ENCODE measurements at places on chromosomes 2 and 18. TPM values are rescaled to one million over a fixed set of nuclear protein-coding genes. Genes with fewer than 3 reads are reported as not detected.

The ALPI gene
- not detected for total RNA-seq

The CCL20 gene
- total RNA-seq = not detected

The CCBE1 gene
- 0.32 TPM for total RNA-seq

The MAP4K3 gene
- 34.1 TPM for total RNA-seq

The REG3G gene
- not detected for total RNA-seq

The TEKT4 gene
- total RNA-seq = not detected

The SNORC gene
- total RNA-seq = not detected

The LHCGR gene
- not detected for total RNA-seq

The CIB4 gene
- total RNA-seq = not detected

The DSC3 gene
- 0.85 TPM for total RNA-seq

The DNAH6 gene
- not detected for total RNA-seq

DNA sequence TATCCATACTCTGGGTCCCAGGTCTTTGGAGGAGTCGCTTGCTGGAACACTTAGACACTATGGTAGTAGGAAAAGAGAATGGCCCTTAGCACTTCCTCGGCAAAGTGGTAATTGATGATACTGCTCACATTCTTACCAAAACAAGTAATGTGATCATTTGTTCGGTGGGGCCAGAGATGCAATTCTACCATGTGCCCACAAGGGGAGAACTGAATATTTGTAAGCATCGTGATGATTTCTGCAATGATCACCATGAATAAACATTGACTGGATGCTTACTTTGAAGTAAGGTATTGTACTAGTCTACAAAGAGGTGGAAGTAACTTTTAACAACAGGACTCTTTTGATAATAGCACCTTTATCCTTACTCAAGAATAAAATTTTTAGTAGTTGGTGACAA lies 109.7 kb downstream of the CD8B2 start:
- no peaks in the 10 kb centered on the region for H3K36me3 ChIP-seq
- no peaks in the 10 kb centered on the region for H3K4me1 ChIP-seq
- DNase-seq = no peak
- no peak overlapping the region for H3K4me3 ChIP-seq

- H3K27ac ChIP-seq = peak overlapping the region; percentile 65
- H3K4me3 ChIP-seq = peak overlapping the region; percentile 85
- peaks cover 3% of the 10 kb centered on the region for H3K4me1 ChIP-seq
- DNase-seq = peak; percentile 43
Measured at GRCh38 chr2:120253021-120253882, 600 bp downstream of the RALB start.

GRCh38 chr18:10928772-10929373 lies 220.5 kb downstream of the PIEZO2 start:
- no peaks in the 10 kb centered on the region for H3K4me1 ChIP-seq
- H3K27me3 ChIP-seq = no peaks in the 10 kb centered on the region

GRCh38 chr18:22683196-22683676 lies 249.9 kb upstream of the RBBP8 start:
- H3K4me3 ChIP-seq = no peak overlapping the region
- H3K27me3 ChIP-seq = no peaks in the 10 kb centered on the region
- H3K27ac ChIP-seq = no peak overlapping the region
- H3K4me1 ChIP-seq = peaks cover 4% of the 10 kb centered on the region

GRCh38 chr2:239495791-239496233 lies 95.0 kb upstream of the HDAC4 start:
- DNase-seq = no peak
- no peak overlapping the region for H3K27ac ChIP-seq
- H3K4me3 ChIP-seq = no peak overlapping the region
- no peaks in the 10 kb centered on the region for H3K36me3 ChIP-seq
- H3K4me1 ChIP-seq = no peaks in the 10 kb centered on the region

DNA sequence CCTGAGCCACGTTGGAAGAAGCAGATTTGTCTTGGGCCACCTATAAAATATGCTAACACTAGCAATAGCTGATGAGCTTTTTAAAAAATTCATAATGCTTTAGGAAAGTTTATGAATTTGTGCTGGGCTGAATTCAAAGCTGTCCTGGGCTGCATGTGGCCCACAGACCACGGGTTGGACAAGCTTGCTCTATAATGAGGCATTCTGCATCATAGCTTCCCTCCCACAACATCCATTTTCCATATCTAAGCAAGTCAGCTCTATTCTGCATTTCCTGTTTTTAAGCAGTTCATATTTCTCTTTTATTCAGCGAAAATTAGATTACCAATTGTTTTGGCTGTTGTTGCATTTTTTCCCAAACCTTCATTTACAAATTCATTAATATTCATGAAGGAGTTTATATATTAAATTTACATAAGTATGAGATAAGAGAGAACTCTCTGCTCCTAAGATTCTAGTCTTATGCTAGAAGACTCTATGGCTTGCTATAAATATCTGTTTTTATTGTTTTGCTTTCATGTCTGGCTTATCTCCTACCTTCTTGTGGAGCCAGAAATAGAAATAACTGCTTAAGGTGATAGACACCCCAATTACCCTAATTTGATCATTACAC lies 114.5 kb upstream of the HNRNPA3 start:
- no peak for DNase-seq
- H3K27me3 ChIP-seq = no peaks in the 10 kb centered on the region
- H3K4me1 ChIP-seq = no peaks in the 10 kb centered on the region
- H3K36me3 ChIP-seq = no peaks in the 10 kb centered on the region
- H3K27ac ChIP-seq = no peak overlapping the region

GRCh38 chr18:7174344-7175095 lies 56.4 kb upstream of the LRRC30 start:
- H3K36me3 ChIP-seq = no peaks in the 10 kb centered on the region
- no peaks in the 10 kb centered on the region for H3K27me3 ChIP-seq
- DNase-seq = no peak
- H3K27ac ChIP-seq = no peak overlapping the region
- no peaks in the 10 kb centered on the region for H3K4me1 ChIP-seq
- H3K4me3 ChIP-seq = no peak overlapping the region

- peaks cover 9% of the 10 kb centered on the region for H3K4me1 ChIP-seq
- H3K4me3 ChIP-seq = no peak overlapping the region
- no peaks in the 10 kb centered on the region for H3K27me3 ChIP-seq
- no peaks in the 10 kb centered on the region for H3K36me3 ChIP-seq
Measured at GRCh38 chr2:163779970-163780597, 44.3 kb upstream of the FIGN start.

DNA sequence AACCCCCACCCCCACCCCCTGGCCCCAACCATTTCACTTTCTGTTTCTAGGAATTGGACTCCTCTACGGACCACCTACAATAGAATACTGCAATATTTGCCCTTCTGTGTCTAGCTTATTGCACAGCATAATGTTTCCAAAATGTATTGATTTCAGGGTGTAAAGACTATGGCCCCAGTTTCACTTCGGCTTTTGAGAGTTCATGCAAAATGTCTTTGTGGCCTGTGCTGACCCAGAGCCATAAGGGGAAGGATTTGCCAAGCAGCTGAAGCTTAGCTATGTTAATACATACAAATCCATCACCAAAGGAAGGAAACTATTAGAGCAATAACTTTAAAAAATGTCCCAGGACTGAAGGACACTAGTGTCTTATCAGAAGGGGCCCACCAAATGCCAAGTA lies 11.2 kb upstream of the ATP9B start:
- H3K4me1 ChIP-seq = no peaks in the 10 kb centered on the region
- no peak overlapping the region for H3K27ac ChIP-seq
- no peak for DNase-seq
- H3K36me3 ChIP-seq = no peaks in the 10 kb centered on the region

DNA sequence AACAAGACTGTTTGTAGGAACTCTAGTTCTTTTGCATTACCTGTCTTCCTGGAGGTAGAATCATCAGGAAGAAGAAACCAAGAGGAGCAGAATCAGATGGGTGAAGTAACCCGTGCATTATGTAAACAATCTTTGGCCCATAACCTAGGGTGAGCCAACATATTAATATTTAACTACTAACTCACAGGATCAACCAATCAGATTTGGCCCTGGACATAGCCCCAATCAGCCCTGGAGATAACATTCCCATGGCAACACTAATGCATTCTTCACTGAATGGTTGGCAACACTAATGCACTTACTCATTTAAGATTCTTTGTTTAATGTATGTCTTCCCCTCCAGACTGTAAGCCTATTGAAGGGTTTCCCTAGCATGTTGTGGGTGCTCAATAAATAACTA lies 72.0 kb upstream of the CTAGE1 start:
- H3K4me3 ChIP-seq = no peak overlapping the region
- H3K4me1 ChIP-seq = no peaks in the 10 kb centered on the region
- no peaks in the 10 kb centered on the region for H3K27me3 ChIP-seq
- no peak for DNase-seq
- H3K27ac ChIP-seq = no peak overlapping the region

GRCh38 chr2:12543076-12543977 lies 173.4 kb upstream of the TRIB2 start:
- DNase-seq = no peak
- no peak overlapping the region for H3K27ac ChIP-seq
- H3K4me1 ChIP-seq = no peaks in the 10 kb centered on the region
- no peaks in the 10 kb centered on the region for H3K36me3 ChIP-seq

GRCh38 chr2:82275599-82275998 lies 1971.0 kb upstream of the LRRTM1 start:
- no peaks in the 10 kb centered on the region for H3K36me3 ChIP-seq
- no peak for DNase-seq
- H3K4me3 ChIP-seq = no peak overlapping the region

GRCh38 chr18:61854578-61855448 lies 38.0 kb downstream of the RNF152 start:
- no peak for DNase-seq
- no peak overlapping the region for H3K4me3 ChIP-seq
- H3K36me3 ChIP-seq = no peaks in the 10 kb centered on the region
- no peaks in the 10 kb centered on the region for H3K27me3 ChIP-seq
- no peak overlapping the region for H3K27ac ChIP-seq

DNA sequence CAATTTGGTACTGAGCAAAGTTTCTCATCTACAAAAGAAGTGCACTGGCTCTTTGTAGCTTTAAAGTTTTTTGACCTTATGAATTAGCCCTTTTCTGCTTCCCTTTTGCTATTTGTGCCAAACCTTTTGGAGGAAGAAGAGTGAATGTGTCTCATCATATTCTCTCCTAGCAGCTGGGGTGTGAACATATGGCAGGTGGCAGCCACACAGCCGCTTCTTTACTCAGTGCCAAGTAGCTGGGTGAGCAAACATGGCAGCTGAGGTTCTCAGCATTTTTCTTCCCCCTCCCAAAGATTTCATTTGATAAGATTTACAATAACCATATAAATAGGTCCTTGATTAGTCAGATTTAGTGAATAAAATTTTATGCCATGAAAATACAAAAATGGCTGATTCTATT lies 46.7 kb upstream of the STK17B start:
- H3K36me3 ChIP-seq = peaks cover 2% of the 10 kb centered on the region
- no peaks in the 10 kb centered on the region for H3K27me3 ChIP-seq
- no peak overlapping the region for H3K27ac ChIP-seq
- H3K4me1 ChIP-seq = no peaks in the 10 kb centered on the region
- no peak overlapping the region for H3K4me3 ChIP-seq

- no peak overlapping the region for H3K27ac ChIP-seq
- H3K27me3 ChIP-seq = no peaks in the 10 kb centered on the region
- H3K36me3 ChIP-seq = no peaks in the 10 kb centered on the region
- H3K4me3 ChIP-seq = no peak overlapping the region
Measured at GRCh38 chr2:152247337-152247695, 71.8 kb upstream of the STAM2 start.

DNA sequence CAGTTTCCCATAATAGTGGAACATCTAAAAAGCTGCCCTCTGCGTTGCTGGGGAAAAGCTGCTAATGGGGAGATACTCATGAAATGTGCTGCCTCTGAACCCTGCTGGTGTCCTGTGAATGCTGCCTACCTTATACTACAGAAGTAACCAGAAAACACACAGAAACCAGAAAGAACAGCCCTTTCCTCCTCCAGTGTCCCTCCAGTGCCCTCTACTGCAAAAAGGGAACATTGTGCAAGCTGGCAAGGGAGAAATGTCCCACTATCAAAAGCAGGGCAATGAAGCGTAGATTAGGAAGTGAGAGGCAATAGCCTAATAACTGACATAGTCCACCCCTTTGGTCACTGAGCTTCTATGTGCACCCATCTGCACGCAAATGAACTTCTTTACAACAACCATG lies 162.7 kb upstream of the ETAA1 start:
- H3K36me3 ChIP-seq = no peaks in the 10 kb centered on the region
- no peaks in the 10 kb centered on the region for H3K27me3 ChIP-seq
- no peak overlapping the region for H3K27ac ChIP-seq
- H3K4me3 ChIP-seq = no peak overlapping the region
- DNase-seq = no peak
- no peaks in the 10 kb centered on the region for H3K4me1 ChIP-seq

DNA sequence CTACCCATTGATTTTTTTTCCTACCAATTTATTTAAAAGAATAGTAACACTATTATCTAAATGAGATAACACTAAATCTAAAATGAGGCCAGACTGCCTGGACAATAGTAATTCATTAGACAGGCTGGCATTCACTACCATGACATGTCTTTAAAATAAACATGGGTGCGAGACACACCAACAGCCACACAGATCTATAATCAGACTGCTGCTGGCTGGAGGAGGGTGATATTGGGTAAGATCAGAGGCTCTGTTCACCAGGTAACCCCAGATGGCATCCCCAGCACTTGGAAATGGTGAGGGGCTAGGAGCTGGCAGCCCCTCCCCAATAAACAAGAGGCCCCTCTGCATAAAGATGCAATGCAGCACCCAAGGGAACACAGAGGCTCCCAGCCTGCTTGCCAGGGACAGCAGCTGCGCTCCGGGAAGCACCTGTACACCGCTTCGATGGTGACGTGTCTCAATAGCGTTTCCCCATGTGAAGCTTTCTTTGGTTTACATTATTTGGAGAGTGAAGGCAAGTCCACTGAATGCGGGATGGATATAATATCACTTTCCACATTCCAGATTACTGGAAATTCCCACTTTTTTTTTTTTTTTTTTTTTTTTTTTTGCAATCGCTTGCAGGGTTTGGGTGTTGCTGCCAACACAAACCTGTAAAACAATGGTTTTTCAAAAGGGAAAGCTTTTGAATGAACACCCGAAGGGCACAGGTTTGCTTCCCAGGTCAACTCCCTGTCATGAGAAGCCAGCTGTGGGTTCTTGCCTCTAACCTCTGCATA lies 159.0 kb downstream of the ZNF516 start:
- H3K4me3 ChIP-seq = no peak overlapping the region
- H3K27me3 ChIP-seq = no peaks in the 10 kb centered on the region
- no peaks in the 10 kb centered on the region for H3K4me1 ChIP-seq
- no peak overlapping the region for H3K27ac ChIP-seq
- DNase-seq = no peak
- no peaks in the 10 kb centered on the region for H3K36me3 ChIP-seq

DNA sequence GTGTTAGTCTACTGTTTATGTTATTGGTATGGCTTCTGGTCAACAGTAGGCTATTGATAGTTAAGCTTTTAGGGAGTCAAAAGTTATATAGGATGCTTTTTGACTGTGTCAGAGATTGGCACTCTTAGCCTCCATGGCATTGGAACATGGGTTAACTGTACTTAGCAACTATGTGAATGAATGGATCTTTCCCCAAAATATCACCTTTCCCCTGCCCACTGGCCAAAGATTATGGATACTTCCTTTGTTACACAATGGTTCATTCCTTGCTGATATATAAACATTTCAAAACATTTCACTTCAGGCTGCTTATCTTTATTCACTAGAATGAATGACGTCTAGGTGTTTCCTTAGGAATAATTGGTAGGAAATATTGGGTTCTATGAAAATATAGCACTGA lies 62.1 kb upstream of the DOCK10 start:
- no peaks in the 10 kb centered on the region for H3K27me3 ChIP-seq
- no peak for DNase-seq
- no peak overlapping the region for H3K27ac ChIP-seq
- H3K36me3 ChIP-seq = no peaks in the 10 kb centered on the region

GRCh38 chr2:33130054-33130447 lies 183.3 kb downstream of the LTBP1 start:
- H3K36me3 ChIP-seq = no peaks in the 10 kb centered on the region
- no peaks in the 10 kb centered on the region for H3K4me1 ChIP-seq
- no peaks in the 10 kb centered on the region for H3K27me3 ChIP-seq
- no peak for DNase-seq
- no peak overlapping the region for H3K4me3 ChIP-seq

Data from ascending aorta (tissue), 2 donors.